ENCODE measurements at places on chromosomes 16 and 17. TPM values are rescaled to one million over a fixed set of nuclear protein-coding genes. Genes with fewer than 3 reads are reported as not detected.

Gene PPP1R27
- total RNA-seq, result not detected

Gene EPX
- total RNA-seq, result not detected

Gene CETP
- 0.79 TPM for total RNA-seq

Gene SLC6A2
- total RNA-seq, result 2.3 TPM

Gene CCL4L2
- not detected for total RNA-seq

Gene TPSG1
- total RNA-seq, result 1.5 TPM

Gene SDR42E2
- not detected for total RNA-seq

Gene MPP3
- total RNA-seq, result 8.0 TPM

Gene GINS2
- total RNA-seq, result 0.91 TPM

Gene ZFPM1
- total RNA-seq, result 4.0 TPM

Gene KANSL1
- 63.2 TPM for total RNA-seq

Gene GRAPL
- 1.2 TPM for total RNA-seq

Gene RGS9
- total RNA-seq, result 8.9 TPM

Gene TBC1D3H
- not detected for total RNA-seq

Gene OTOA
- not detected for total RNA-seq

Gene TMEM100
- total RNA-seq, result 1.6 TPM

Gene IRX3
- 157 TPM for total RNA-seq

All from lower leg skin (tissue), 4 donors.